ENCODE measurements at places on chromosomes 2 and 18.

DNA sequence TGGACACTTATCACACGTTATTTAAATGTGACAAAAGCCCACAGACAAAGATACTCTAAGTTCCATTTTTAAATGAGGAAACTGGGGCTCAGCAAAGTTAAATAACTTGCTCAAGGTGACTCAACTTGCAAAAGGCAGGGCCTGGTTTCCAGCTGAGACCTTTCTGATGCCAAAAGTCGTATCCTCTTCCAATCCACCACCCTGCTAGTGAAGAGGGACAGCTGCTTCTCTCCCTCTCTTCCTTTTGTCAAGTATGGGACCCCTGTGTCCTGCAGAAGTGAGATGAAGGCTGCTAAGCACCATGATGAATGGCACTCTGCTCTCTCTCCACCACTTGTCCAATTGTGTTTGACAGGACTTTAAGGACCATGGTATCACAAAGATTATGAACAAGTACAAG, 140.9 kb downstream of the DYM start:
- no peak for DNase-seq

DNA sequence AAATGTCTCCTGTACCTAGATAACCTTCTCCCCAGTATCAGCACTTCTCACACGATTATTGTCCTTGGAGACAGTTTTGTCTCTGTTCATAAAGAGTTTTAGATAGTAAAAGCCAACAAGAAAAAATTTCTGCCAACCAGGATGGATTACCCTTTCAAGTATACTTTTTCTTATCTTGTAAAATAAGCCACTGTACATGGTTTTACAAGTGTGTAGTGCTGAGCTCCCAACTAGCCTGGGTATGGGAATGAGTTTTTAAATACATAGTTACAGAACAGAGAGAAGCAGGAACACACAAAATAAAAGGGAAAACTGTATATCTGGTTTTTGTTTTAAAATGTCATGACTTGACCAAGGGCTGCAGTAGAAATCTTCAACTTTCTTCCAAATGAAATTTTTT, 76.7 kb downstream of the C18orf54 start:
- DNase-seq: no peak

- no peak for DNase-seq
Measured at GRCh38 chr18:75262511-75262910, 51.9 kb downstream of the TSHZ1 start.

DNA sequence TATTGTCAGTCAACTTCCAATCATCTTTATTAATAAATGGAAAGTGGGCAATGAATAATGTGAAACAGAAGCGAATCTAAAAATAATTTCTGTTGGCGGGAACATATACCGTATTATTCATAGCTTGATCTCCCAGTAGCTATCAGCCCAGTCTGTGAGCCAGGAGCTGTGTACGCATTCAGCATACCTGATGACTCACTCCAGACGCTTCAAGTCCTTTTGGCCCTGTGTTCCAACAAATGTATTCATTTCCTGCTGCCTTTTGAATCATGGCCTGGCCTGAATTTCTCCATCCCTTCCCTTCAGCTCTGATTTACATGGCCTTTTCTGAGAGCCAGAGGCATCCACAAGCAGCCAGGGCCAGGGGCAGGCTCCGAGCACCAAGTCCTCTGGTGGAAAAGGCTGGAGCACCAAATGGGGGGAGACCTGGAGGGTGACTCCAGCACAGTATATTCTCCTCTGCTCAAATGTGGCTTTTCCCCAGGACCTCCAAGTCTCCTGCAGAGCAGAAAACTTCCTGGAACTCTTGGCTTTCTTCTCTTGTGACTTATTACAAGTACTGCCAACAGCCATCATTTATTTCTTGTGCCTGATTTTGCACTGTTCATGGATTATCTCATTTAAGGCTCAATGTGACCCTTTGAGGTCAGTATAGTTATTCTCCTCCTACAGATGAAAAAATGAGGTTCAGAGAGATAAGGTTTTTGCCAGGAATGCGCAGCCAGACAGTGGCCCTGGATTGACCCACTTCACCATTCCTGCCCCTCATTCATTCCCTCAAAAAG, 108.7 kb downstream of the EN1 start:
- DNase-seq: no peak

GRCh38 chr18:13216092-13216582, 2.4 kb upstream of the LDLRAD4 start:
- DNase-seq: no peak

DNA sequence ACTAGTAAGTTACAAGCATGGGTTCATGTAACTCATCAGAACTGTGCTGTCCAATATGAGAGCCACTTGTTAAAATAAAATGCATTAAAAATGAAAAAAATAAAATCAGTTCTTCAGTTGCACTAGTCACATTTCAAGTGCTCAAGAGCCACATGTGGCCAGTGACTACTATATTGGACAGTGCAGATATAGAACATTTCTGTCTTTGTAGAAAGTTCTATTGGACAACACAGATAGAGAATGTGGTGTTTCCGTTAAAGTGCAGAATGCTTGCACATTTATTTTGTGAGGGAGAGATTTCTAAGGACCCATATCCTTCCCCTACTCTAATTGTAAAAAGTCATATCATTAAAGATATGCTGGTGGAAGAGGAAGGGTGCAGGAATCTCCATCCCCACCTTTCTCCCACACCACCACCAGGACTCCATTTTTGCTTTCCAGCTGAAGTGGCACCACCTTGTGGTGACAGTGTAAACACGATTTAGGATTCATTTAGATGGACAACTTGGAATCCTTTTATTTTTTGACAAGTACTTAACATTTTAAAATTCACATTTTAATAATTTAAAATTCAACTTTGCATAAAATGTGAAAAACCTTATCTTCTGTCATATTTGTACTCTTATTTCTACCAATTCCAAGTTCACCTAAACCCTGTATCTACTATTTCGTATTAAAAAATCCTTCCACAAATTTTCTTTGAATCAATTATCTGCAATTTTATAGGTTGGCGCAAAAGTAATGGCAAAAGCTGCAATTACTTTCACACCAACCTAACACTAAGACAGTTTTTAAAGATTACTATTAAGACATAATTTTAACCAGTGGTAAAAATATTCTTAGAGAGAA, 9.4 kb upstream of the CD302 start:
- DNase-seq: no peak

- no peak for DNase-seq
Measured at GRCh38 chr2:121955872-121956271, 200.4 kb downstream of the TSN start.

DNA sequence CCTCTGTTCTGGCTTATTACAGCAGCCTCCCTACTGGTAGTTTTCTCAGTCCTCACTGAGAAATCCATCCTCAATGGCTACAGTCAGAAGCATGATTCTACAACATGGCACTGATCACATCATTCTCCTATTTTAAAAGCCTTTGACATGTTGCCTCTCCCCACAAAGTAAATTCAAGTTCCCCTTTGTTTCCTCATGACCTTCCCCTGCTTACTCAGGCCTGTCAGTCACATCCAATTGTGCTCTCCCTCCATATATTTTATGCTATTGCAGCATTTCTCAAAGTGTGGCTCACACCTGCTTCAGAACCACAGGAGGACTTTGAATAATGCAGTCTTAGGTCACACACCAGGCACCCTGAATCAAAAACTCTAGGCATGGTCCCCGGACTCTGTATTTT, 124.6 kb downstream of the SPOPL start:
- DNase-seq: no peak

DNA sequence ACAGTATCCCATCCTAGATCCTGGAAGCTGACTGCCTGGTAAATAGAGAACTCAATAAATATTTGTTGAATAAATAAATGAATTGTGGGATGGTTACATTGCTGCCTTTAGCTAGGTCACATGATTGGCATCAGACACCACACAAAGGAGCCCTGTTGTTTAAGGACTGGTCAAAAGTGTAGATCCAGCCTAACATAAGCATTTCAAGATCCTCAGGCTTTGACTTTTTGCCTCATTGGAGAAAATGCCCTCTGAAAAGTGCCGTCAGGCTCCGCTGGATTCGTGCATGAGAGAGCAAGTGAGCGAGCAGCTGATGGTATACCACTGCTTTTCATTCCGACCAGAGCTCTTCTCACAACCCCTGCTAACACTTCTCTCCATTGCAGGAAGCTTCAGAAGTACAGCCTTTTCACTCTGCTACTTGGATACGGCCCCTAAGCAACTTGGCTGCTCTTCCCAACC, 1.3 kb upstream of the ZNF24 start:
- DNase-seq: no peak

- no peak for DNase-seq
Measured at GRCh38 chr2:234916674-234917073, 35.1 kb upstream of the SH3BP4 start.

GRCh38 chr2:133918141-133918540, 335.7 kb upstream of the MGAT5 start:
- no peak for DNase-seq

DNA sequence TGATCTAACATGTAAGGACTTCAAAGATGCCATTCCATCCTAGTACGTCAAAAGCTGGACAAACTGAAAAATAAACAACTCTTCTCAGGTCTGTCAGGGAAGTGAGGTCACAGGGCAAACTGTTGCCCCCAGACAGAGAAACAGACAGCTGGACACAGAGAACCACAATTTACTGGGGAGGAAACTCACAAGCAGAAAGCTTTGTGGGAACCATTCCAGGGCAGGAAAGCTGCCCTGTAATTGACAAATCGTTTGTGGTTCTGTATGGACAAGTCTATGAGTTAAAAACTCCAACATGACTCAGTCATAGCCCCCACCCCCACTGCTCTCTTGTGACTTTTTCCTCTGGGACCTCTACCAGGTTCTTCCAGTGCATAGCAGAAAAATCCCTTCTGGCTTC, 28.4 kb downstream of the MCEE start:
- DNase-seq: no peak

DNA sequence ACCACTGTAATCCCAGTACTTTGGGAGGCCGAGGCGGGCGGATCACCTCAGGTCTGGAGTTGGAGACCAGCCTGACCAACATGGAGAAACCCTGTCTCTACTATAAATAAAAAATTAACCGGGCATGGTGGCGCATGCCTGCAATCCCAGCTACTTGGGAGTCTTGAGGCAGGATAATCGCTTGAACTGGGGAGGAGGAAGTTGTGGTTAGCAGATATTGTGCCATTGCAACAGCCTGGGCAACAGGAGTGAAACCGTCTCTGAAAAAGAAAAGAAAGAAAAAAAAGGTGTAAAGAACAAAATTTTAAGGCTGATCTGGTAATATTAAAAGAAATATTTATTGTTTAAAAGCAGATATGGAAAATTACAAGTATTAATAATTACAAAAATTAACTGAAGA, 29.7 kb downstream of the ZNF804A start:
- no peak for DNase-seq

DNA sequence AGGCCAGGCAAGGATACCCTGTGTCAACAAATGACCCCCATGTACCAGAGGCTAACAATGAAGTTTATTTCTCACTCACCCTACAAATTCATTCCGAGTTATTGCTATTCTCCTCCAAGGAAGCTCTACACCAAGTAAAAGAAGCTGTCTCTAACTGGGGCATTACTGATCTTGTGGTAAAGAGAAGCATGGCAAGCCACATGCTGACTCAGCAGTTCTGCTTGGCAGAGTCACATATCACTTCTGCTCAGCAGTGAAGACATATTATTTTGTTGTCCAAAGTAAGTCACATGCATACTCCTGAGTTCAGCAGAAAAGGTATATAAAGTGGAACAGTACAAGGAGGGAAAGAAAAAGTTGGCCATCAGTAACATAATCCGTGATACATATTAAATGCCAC, 315.8 kb downstream of the GULP1 start:
- no peak for DNase-seq

DNA sequence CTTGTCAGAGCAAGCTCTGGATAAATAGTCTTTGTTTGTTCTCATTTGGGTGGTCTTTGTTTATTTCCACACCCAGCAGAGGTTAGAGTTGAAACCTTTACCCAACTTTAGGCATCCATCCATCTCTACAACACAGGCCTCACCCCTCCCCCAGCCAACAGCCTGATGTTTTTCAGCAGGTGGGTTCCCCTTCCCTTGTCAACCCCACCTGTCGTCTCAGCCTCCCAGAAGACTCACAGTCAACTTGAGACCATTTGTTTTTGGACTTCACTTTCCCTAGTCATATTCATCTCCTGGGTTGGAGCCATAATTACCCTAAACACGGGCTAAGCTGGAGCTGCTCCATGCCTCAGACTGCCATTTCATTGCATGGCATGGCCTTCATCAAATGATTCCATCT, 31.7 kb upstream of the IL36G start:
- DNase-seq: no peak

Measured in stimulated activated CD4-positive, alpha-beta T cell treated with anti-CD3 and anti-CD28 coated beads, Interleukin-12 subunit alpha, Interleukin-12 subunit beta, amount 100 ng/mL, for 24 hours (primary cell).